Mesothelial cell of epicardium (in vitro differentiated cells): ENCODE measurements at places on chromosomes 1 and 21. TPM values are rescaled to one million over a fixed set of nuclear protein-coding genes. Genes with fewer than 3 reads are reported as not detected.

DNA sequence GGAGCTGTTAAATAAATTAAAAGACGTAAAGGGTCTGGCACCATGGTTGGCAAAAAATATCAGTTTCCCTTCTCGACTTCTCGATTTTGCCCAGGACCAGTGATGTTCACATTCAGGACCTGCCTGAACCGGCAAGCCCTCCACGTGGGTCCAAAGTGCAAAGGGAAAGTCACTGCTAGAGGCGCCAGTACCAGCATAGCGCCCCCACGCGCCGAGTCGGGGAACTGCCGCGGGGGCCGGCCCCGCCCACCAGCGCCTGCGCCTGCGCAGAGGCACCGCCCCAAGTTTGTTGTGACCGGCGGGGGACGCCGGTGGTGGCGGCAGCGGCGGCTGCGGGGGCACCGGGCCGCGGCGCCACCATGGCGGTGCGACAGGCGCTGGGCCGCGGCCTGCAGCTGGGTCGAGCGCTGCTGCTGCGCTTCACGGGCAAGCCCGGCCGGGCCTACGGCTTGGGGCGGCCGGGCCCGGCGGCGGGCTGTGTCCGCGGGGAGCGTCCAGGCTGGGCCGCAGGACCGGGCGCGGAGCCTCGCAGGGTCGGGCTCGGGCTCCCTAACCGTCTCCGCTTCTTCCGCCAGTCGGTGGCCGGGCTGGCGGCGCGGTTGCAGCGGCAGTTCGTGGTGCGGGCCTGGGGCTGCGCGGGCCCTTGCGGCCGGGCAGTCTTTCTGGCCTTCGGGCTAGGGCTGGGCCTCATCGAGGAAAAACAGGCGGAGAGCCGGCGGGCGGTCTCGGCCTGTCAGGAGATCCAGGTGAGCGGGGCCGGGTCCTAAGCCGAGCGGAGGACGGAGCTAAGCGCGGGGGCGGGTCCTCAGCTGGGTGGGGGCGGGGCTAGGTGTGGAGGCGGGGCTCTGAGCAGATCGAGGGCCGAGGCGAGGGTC lies at the start of gene PINK1:
Gene PINK1 (plus strand): TSS at position 269 of the 875 bp plus-strand sequence. CDS start 91 bp downstream, at position 360.
- peaks cover 1% of the 10 kb centered on the region for H3K27me3 ChIP-seq
- peaks cover 15% of the 10 kb centered on the region for H3K4me1 ChIP-seq
- peaks cover 4% of the 10 kb centered on the region for H3K36me3 ChIP-seq
- H3K4me3 ChIP-seq = peak within 1 kb of the TSS; percentile 88
- peak within 1 kb of the TSS; percentile 96 for H3K27ac ChIP-seq
- peak; percentile 69 for DNase-seq

TMPRSS15 gene
- 0.80 to 1.9 TPM (median 1.4 TPM) in 3 replicates for total RNA-seq

DNA sequence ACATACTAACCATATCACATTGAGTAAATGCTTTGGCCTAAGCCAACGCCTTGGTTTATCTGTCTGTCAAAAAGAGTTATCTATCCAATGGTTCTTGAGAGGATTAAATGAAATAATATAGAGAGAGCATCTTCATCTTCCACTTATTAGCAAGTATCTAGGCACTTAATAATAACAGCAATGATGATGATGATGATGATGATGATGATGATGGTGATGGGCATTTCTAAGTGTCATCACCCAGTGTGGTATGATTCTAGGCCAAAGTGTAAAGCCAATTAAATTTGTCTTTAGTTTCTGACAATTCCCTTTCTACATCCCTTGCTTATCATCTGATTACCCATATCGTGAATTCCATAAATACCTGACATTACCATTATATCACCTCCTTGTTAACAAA lies 65.7 kb upstream of the LRRC53 start:
- DNase-seq = no peak
- H3K27me3 ChIP-seq = peaks cover 7% of the 10 kb centered on the region
- H3K4me1 ChIP-seq = no peaks in the 10 kb centered on the region
- no peaks in the 10 kb centered on the region for H3K36me3 ChIP-seq
- H3K4me3 ChIP-seq = no peak overlapping the region

- H3K36me3 ChIP-seq = no peaks in the 10 kb centered on the region
- H3K4me1 ChIP-seq = no peaks in the 10 kb centered on the region
- no peak overlapping the region for H3K27ac ChIP-seq
- peaks cover 39% of the 10 kb centered on the region for H3K27me3 ChIP-seq
- no peak overlapping the region for H3K4me3 ChIP-seq
These were observed 19.7 kb upstream of the COL24A1 start for GRCh38 chr1:86176226-86176625.

- DNase-seq = no peak
- no peaks in the 10 kb centered on the region for H3K36me3 ChIP-seq
- peak overlapping the region; percentile 75 for H3K27ac ChIP-seq
- H3K4me3 ChIP-seq = peak overlapping the region; percentile 69
- no peaks in the 10 kb centered on the region for H3K27me3 ChIP-seq
These were observed 874 bp downstream of the FAAP20 start for GRCh38 chr1:2193514-2194281.

GRCh38 chr1:17287130-17287776 lies 20.7 kb upstream of the PADI4 start:
- no peak overlapping the region for H3K4me3 ChIP-seq
- no peak overlapping the region for H3K27ac ChIP-seq
- no peak for DNase-seq
- H3K36me3 ChIP-seq = no peaks in the 10 kb centered on the region

GRCh38 chr1:33519240-33519884 lies 46.9 kb downstream of the ZSCAN20 start:
- peaks cover 44% of the 10 kb centered on the region for H3K27me3 ChIP-seq
- H3K27ac ChIP-seq = no peak overlapping the region
- no peaks in the 10 kb centered on the region for H3K36me3 ChIP-seq
- DNase-seq = no peak

GRCh38 chr1:176391621-176392020 lies 71.4 kb upstream of the PAPPA2 start:
- no peaks in the 10 kb centered on the region for H3K4me1 ChIP-seq
- no peak for DNase-seq
- H3K27me3 ChIP-seq = no peaks in the 10 kb centered on the region
- H3K36me3 ChIP-seq = no peaks in the 10 kb centered on the region
- H3K27ac ChIP-seq = no peak overlapping the region

WNT9A gene
- 3.9 to 4.5 TPM (median 4.3 TPM) in 3 replicates for total RNA-seq

FAAH gene
- 27.4 to 35.0 TPM (median 34.8 TPM) in 3 replicates for total RNA-seq

GRCh38 chr21:31946231-31946630 lies 73.4 kb downstream of the HUNK start:
- H3K27ac ChIP-seq = peak overlapping the region; percentile 85
- H3K27me3 ChIP-seq = no peaks in the 10 kb centered on the region
- peaks cover 63% of the 10 kb centered on the region for H3K4me1 ChIP-seq
- DNase-seq = no peak

DNA sequence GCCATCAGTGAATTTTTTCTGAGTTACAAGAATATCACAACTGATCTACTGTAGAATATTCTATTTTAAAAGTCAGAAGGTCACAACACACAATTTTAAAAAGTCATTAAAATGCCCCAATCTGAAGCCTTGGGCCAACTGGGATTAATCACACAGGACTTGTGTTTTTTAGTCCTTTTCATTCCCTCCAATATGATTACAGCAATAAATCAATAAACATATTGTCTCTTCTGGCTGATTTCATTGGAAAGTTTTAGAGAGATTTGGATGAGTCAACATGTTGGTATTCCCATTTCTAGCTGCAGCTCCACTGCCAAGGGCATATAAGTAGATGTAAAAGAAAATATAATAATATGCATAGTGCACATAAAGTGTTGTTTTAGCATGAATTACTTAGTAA lies 85.8 kb downstream of the NIBAN1 start:
- H3K4me3 ChIP-seq = no peak overlapping the region
- H3K36me3 ChIP-seq = no peaks in the 10 kb centered on the region
- DNase-seq = no peak

OR2M3 gene
- total RNA-seq = not detected in 3 replicates

GRCh38 chr1:151327903-151328674 lies 873 bp upstream of the PI4KB start:
- H3K27me3 ChIP-seq = no peaks in the 10 kb centered on the region
- H3K27ac ChIP-seq = peak overlapping the region; percentile 99
- H3K4me1 ChIP-seq = peaks cover 24% of the 10 kb centered on the region
- peaks cover 2% of the 10 kb centered on the region for H3K36me3 ChIP-seq

DNA sequence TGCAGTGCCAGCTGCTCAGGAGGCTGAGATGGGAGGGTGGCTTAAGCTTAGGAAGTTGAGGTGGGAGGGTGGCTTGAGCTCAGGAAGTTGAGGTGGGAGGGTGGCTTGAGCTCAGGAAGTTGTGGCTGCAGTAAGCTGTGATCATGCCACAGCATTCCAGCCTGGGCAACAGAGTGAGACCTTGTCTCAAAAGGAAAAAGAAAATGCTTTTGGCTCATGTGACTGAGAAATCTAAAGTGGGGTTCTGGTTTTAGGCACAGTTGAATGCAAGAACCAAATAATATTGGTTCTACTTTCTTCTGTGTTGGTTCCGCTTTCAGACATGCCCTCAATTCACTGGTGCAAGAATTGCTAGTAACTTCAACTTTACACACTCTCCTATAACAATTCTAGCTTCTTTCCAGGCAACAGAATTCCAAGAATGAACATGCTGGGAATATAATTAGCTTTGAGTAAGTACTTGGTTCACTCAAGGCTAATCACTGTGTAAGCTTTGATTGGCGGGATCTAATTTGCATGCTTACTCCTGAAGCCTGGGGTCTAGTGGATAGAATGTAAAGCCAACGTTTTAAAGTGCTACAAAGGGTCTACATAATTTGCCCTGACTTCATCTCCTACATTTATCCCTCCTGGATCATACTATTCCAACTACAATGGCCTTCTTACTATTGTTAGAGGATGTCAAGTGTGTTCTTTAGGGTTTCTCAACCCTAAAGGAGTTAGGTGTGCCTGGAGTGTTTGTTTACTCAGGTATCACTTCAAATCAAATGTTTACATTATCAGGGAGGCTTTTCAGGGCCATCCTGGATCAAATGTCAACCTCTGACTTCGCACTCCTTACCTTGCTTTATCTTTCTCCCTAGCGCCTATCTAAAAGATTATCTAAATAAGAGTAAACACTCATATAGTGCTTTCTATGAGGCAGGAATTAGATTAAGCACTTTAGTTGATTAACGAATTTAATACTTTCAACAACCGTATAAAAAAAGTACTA lies 115.1 kb downstream of the SLC16A1 start:
- H3K27me3 ChIP-seq = no peaks in the 10 kb centered on the region
- H3K27ac ChIP-seq = no peak overlapping the region

DNA sequence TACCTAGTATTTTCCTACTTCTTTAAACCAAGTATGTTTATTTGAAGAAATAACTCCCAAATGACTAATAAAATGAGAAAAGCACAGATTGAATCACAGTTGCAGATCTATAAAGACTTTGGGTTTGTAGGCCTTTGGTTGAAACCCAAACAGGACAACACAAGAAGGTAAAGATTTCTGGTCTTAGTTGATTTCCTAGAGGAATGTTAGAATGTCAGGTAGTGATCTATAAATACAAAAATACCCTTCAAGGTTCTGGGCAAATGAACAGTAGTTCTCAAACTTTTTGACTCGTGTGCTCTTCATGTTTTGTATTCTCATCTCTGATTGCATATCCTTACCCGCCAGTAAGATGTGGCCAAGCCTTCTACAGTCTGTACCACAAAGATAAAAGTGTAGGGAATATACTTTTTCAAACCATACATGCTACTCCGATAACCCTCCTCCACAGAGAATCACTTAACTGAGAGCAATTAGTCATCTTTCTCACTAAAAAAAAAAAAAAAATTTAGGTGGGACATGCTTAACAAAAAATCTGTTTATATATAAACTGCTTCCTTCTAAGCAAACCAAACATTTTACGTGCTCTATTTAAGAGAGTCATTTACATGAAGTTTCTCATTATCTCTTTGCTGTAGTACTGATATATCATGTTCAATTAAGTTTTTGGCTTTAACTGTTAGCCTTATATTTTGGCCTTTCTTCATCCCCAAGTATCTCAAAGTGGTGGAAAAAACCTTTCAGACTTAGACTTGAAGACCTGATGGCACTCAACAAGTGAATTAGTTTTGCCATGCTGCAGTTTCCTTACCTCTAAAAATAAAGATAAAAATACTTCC lies 36.0 kb downstream of the CNIH4 start:
- no peaks in the 10 kb centered on the region for H3K27me3 ChIP-seq
- peak overlapping the region; percentile 53 for H3K27ac ChIP-seq
- H3K4me3 ChIP-seq = no peak overlapping the region
- peaks cover 62% of the 10 kb centered on the region for H3K36me3 ChIP-seq
- H3K4me1 ChIP-seq = peaks cover 3% of the 10 kb centered on the region

DNA sequence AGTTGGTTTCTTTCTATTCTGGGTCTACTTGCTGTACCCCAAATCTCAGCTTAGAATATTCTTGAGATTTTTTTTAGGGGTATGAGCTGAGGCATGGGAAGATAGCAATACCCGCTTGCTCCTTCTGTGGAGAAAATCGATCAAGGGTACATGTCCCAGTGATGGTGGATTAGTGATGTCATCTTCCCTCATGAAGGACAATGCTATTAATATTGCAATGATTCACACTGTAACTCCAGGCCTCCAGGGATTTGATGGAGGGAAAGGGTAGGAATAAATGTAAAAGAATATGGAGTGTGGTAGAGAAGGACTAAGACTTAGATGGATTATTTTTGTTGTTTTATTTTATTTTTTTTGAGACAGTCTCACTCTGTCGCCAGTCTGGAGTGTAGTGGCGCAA lies 47.4 kb downstream of the XCL1 start:
- no peak overlapping the region for H3K27ac ChIP-seq
- H3K27me3 ChIP-seq = no peaks in the 10 kb centered on the region
- no peaks in the 10 kb centered on the region for H3K36me3 ChIP-seq
- DNase-seq = no peak

- peaks cover 45% of the 10 kb centered on the region for H3K4me1 ChIP-seq
- peak; percentile 48 for DNase-seq
- H3K27me3 ChIP-seq = no peaks in the 10 kb centered on the region
- H3K36me3 ChIP-seq = peaks cover 4% of the 10 kb centered on the region
These were observed at the start of gene C2CD2 for GRCh38 chr21:41953831-41954653. Gene C2CD2, minus strand, starts transcription at chr21:41954018. Its CDS starts 370 bp downstream, at chr21:41953648.

DNA sequence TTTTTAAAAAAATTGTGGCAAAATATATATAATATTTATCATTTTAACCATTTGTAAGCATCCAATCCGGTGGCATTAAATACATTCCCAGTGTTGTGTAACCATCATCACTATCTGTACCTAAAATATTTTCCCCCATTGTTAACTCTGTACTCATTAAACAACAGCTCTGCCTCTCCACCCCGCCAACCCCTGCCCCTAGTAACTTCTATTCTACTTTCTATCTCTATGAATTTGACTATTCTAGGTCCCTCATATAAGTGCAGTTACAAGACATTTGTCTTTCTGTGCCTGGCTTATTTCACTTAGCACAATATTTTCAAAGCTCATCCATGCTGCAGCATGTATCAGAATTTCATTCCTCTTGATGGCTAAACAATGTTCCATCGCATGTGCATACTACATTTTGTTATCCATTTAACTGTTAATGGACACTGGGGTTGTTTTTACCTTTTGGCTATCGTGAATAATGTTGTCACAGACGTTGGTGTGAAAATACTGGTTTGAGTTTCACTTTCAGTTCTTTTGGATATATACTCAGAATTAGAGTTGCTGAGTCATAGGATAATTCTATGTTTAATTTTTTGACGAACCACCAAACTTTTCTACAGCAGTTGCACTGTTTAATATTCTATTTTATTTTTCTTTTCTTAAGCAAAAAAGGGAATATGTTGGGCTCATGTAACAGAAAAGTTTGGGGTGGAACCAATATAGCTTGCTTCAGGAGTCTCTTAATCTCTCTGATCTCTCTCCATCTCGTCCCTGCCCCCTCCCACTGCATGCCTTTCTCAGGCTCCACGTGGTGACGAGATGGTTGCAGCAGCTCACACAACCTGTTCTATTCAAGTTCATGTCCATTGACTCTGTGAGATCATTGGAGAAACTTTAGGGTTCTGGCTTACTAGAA lies 25.2 kb upstream of the RCAN1 start:
- H3K4me3 ChIP-seq = no peak overlapping the region
- H3K4me1 ChIP-seq = no peaks in the 10 kb centered on the region
- no peak overlapping the region for H3K27ac ChIP-seq
- H3K27me3 ChIP-seq = peaks cover 12% of the 10 kb centered on the region
- DNase-seq = no peak
- no peaks in the 10 kb centered on the region for H3K36me3 ChIP-seq
